Endodermal cell (in vitro differentiated cells): ENCODE measurements at places on chromosomes 11 and 22. TPM values are rescaled to one million over a fixed set of nuclear protein-coding genes. Genes with fewer than 3 reads are reported as not detected.

DNA sequence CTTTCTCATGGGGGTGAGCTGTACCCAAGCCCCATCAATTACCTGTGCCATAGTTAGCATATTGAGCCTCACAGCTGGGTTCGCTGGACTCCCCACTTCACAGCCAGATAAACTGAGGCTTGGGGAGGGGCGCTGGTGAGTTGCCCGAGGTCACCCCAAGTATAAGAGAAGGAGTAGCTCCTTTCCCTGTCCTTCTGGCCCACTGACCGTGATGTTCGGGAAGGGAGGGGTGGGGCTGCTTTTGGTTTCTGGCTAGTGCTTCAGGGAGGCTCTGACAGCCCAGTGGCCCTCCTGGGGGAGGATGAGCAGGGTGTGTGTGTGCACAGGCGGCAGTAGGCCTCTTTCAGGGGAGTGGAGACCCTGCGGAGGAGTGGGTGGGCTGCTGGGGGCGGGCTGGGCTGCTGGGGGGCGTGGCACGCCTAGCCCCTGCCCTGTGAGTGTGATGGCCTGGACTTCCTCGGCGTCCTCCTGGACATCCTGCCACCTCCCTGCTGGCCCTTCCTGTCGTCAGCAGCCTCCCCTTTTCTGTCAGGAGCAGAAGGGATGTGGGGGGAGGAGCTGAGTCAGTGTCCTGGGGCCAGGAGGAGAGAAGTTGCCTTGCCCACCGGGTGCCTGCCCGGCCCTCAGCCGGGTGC, 50.3 kb downstream of the TRIOBP start:
- H3K4me3 ChIP-seq: peak overlapping the region; percentile 90
- H3K36me3 ChIP-seq: peaks cover 4% of the 10 kb centered on the region
- DNase-seq: peak; percentile 73
- H3K27me3 ChIP-seq: no peaks in the 10 kb centered on the region
- H3K27ac ChIP-seq: no peak overlapping the region

GRCh38 chr22:37392721-37393328, 34.5 kb downstream of the ELFN2 start:
- no peaks in the 10 kb centered on the region for H3K27me3 ChIP-seq
- no peak for DNase-seq
- H3K4me3 ChIP-seq: no peak overlapping the region
- H3K4me1 ChIP-seq: no peaks in the 10 kb centered on the region
- no peaks in the 10 kb centered on the region for H3K36me3 ChIP-seq
- no peak overlapping the region for H3K27ac ChIP-seq

GRCh38 chr11:126225295-126225665, 13.7 kb downstream of the FAM118B start:
- no peak overlapping the region for H3K27ac ChIP-seq
- H3K36me3 ChIP-seq: peaks cover 10% of the 10 kb centered on the region
- DNase-seq: no peak
- H3K4me3 ChIP-seq: peak overlapping the region; percentile 3

- H3K27me3 ChIP-seq: no peaks in the 10 kb centered on the region
- H3K4me1 ChIP-seq: no peaks in the 10 kb centered on the region
- no peak overlapping the region for H3K27ac ChIP-seq
Measured at GRCh38 chr11:9720290-9720630, 56.4 kb downstream of the SWAP70 start.

GRCh38 chr11:118851970-118852369, 31.7 kb upstream of the CXCR5 start:
- H3K4me1 ChIP-seq: no peaks in the 10 kb centered on the region
- no peaks in the 10 kb centered on the region for H3K27me3 ChIP-seq
- no peak overlapping the region for H3K27ac ChIP-seq
- no peak overlapping the region for H3K4me3 ChIP-seq

DNA sequence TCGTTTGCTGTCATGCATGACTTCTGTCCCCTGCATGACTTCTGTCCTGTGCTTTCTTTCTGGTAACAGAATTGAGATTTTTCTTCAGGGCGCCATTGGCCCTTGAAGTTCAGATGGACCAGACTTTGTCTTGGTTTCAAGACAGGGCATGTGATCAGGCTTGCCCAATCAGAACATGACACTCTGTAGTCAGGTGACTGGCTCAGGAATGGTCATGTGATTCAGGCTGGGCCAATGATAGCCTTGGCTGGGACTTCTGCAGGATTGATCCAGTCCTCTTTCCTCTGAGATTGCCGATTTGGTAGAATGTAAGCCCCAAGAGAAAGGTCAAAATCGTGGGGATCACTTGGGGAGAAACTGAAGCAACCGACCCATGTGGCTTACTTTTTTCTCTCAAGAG, 90.5 kb upstream of the ALX4 start:
- H3K4me3 ChIP-seq: no peak overlapping the region
- H3K36me3 ChIP-seq: no peaks in the 10 kb centered on the region
- H3K27me3 ChIP-seq: no peaks in the 10 kb centered on the region
- no peaks in the 10 kb centered on the region for H3K4me1 ChIP-seq
- no peak overlapping the region for H3K27ac ChIP-seq
- DNase-seq: no peak

- no peak for DNase-seq
- peaks cover 11% of the 10 kb centered on the region for H3K27me3 ChIP-seq
- no peak overlapping the region for H3K4me3 ChIP-seq
- H3K4me1 ChIP-seq: no peaks in the 10 kb centered on the region
Measured at GRCh38 chr22:17774926-17775685, 837 bp upstream of the BID start.

- H3K4me3 ChIP-seq: no peak overlapping the region
- no peaks in the 10 kb centered on the region for H3K27me3 ChIP-seq
- H3K4me1 ChIP-seq: peaks cover 7% of the 10 kb centered on the region
- no peaks in the 10 kb centered on the region for H3K36me3 ChIP-seq
Measured at GRCh38 chr11:95248666-95249467, 17.9 kb upstream of the SESN3 start.

- no peak overlapping the region for H3K4me3 ChIP-seq
- H3K27me3 ChIP-seq: no peaks in the 10 kb centered on the region
- no peaks in the 10 kb centered on the region for H3K4me1 ChIP-seq
- H3K36me3 ChIP-seq: no peaks in the 10 kb centered on the region
- DNase-seq: no peak
Measured at GRCh38 chr22:37211075-37211865, 1.0 kb downstream of the SSTR3 start.

GRCh38 chr11:16613262-16613511, 125.3 kb upstream of the C11orf58 start:
- DNase-seq: no peak
- H3K36me3 ChIP-seq: no peaks in the 10 kb centered on the region
- peak overlapping the region; percentile 83 for H3K4me3 ChIP-seq
- H3K4me1 ChIP-seq: peaks cover 4% of the 10 kb centered on the region
- no peak overlapping the region for H3K27ac ChIP-seq

- H3K36me3 ChIP-seq: no peaks in the 10 kb centered on the region
- no peak overlapping the region for H3K27ac ChIP-seq
- DNase-seq: no peak
- H3K4me3 ChIP-seq: no peak overlapping the region
- no peaks in the 10 kb centered on the region for H3K4me1 ChIP-seq
Measured at GRCh38 chr11:77144857-77145428, 16.9 kb downstream of the MYO7A start.

- peaks cover 5% of the 10 kb centered on the region for H3K4me1 ChIP-seq
- H3K27me3 ChIP-seq: no peaks in the 10 kb centered on the region
- no peak overlapping the region for H3K27ac ChIP-seq
- no peaks in the 10 kb centered on the region for H3K36me3 ChIP-seq
- no peak for DNase-seq
Measured at GRCh38 chr11:4960877-4961276, 5.4 kb upstream of the OR51A2 start.

DNA sequence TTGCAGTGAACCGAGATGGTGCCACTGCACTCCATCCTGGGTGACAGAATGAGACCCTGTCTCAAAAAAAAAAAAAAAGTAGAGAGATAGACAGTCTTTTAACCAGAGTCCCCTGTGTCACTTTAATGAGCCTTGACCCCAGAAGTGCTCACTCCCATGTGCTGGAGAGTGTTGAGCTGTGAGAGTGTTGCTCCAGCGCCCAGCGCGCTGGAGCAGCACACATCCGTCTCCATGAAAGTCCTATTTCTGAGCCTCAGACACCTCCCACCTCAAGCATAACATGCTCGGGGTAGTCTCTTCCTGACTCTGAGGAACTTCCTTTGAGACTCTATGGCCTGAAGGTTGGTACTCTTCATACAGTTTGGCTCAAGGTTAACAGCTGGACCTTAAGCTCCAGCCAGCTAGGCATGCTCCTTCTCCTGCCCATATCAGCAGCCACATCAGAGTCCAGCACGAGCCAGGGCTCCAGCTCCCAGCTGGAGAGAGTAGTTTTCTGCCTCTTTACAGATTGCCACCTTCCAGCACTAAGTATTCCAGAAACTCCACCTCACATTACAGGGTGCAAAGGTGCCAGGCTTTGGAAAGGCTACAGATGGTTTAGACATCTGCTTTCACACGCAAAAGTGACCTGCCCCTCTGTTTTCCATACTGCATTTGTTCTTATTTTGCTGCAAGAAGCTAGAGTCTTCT, 29.4 kb upstream of the UBASH3B start:
- H3K4me1 ChIP-seq: no peaks in the 10 kb centered on the region
- H3K4me3 ChIP-seq: no peak overlapping the region

- H3K4me1 ChIP-seq: no peaks in the 10 kb centered on the region
- H3K27me3 ChIP-seq: peaks cover 26% of the 10 kb centered on the region
- no peak overlapping the region for H3K4me3 ChIP-seq
- no peak overlapping the region for H3K27ac ChIP-seq
- DNase-seq: no peak
Measured at GRCh38 chr11:107583629-107584195, 7.2 kb upstream of the ELMOD1 start.

DNA sequence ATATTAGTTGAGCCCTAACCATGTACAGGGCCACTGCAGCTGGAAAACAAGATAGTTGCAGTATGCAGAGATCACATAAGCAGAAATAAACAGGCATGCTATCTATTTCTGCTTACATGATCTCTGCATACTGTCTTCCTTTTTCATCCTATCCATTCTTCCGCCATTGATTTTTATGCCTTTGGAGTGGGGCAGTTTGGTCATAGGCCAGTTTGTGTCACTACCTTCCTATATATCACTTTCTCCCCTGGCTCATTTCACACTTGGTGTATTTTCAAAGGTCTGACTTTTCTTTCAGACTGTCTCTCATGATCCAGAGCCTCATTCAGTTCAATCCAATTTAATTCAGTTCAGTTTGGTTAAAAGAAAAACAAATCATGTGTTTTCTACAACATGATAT, 829.6 kb downstream of the KCNA4 start:
- no peak overlapping the region for H3K4me3 ChIP-seq
- no peak overlapping the region for H3K27ac ChIP-seq
- no peaks in the 10 kb centered on the region for H3K36me3 ChIP-seq
- DNase-seq: no peak

DNA sequence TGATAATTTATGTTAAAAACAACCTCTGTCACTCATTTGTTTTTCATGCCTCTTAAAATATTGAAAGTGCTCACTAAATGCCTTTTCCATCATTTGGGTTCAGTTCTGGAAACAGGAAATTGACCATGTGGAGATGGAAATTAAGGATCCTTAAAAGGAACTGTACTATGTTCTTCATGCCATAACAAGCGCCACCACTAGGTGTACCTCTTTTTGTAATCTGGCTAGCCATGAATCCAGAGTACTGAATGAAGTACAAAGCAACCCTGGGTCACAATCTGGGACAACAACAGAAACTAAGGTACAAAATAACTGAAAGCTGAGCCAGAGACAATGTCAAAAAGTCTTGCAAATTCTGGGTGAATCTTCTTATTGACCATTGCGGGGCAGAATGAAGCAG, 559.1 kb downstream of the FAM181B start:
- no peaks in the 10 kb centered on the region for H3K36me3 ChIP-seq
- H3K27me3 ChIP-seq: no peaks in the 10 kb centered on the region
- no peak overlapping the region for H3K27ac ChIP-seq
- no peak overlapping the region for H3K4me3 ChIP-seq

DNA sequence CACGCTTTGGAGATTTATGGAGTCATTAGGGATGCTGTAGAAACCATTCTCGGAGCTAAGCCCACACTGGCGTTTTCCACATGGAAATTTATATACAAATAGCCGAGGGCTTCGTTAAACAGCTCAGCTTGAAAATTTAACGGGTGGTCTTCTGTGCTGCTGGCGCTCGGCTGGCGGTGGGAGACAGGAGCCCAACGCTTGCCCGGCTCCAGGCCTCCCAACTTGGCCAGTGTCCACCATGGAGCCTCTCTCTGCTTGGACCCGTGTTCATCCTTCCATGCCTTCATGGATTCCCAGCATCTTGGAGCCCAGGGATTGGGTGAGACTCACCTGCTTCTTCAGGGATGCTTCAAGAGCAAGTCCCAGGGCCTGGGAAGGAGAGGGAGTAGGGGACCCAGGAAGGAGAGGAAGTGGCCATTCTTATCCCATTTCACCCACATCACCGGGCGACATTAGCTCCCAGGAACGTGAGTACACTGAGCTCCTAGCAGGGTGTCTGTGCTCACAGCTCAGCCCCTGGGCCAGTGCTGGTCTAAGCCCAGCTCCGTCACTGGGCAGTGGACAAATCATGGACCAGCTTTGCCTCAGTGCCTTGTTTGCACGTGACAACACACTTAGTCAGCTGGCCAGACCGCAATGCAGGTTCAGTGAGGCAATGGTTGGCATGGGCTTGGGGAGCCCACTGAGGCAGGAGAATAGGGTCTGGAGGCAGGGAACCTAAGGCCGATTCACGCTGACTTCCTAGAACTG, 944.3 kb downstream of the BRD1 start:
- H3K27me3 ChIP-seq: no peaks in the 10 kb centered on the region
- H3K4me1 ChIP-seq: no peaks in the 10 kb centered on the region
- DNase-seq: peak; percentile 34
- H3K36me3 ChIP-seq: no peaks in the 10 kb centered on the region
- H3K27ac ChIP-seq: no peak overlapping the region
- H3K4me3 ChIP-seq: no peak overlapping the region

DNA sequence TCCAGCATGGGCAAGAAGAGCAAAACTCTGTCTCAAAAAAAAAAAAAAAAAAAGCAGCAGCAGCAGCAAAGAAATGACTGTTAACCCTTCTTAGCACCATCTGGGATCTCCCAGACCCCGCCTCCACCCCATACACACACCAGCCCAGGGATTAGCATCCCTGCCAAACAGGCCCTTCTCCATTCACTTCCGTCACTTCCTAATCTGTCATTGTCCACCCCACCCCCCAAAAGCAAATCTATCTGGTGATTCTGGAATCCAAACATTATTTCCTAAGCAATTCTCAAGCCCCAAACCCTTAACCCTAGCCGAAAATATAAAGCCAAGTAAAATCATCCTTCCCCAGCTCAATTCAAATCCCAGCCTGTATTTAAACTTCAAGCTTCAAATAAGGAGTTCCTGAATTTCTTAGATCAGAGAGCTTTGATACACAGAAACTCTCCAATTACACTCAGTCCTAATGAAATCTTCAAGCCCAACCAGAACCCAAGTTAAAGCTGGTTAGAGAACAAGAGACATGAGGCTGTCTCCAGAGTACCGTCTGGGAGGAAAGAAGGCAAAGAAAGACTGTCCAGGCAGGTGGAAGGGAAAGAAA, 6.0 kb upstream of the AHNAK start:
- H3K27me3 ChIP-seq: no peaks in the 10 kb centered on the region
- peaks cover 14% of the 10 kb centered on the region for H3K36me3 ChIP-seq
- peak; percentile 58 for DNase-seq
- no peak overlapping the region for H3K4me3 ChIP-seq
- H3K4me1 ChIP-seq: peaks cover 38% of the 10 kb centered on the region

GRCh38 chr11:11657218-11657955, 35.6 kb upstream of the GALNT18 start:
- H3K27ac ChIP-seq: no peak overlapping the region
- H3K27me3 ChIP-seq: peaks cover 8% of the 10 kb centered on the region
- no peak overlapping the region for H3K4me3 ChIP-seq
- no peaks in the 10 kb centered on the region for H3K36me3 ChIP-seq
- no peak for DNase-seq

SPI1 gene
- total RNA-seq: not detected in 3 replicates

SEZ6L gene
- total RNA-seq: 28.4 and 32.1 TPM in 2 replicates

TSPAN32 gene
- total RNA-seq: not detected in 2 replicates

PRPF19 gene
- 54.1 to 117 TPM (median 109 TPM) in 3 replicates for total RNA-seq

IRAG1 gene
- total RNA-seq: 5.0 to 7.3 TPM (median 6.5 TPM) in 3 replicates

NAGA gene
- 19.7 to 26.1 TPM (median 25.4 TPM) in 3 replicates for total RNA-seq

CARD16 gene
- not detected in 2 replicates for total RNA-seq
